ENCODE measurements at places on chromosomes 6 and 20.

- peak; percentile 64 for DNase-seq
These were observed 252.8 kb downstream of the CDH26 start for GRCh38 chr20:60210779-60211617.

- no peak for DNase-seq
These were observed 533 bp upstream of the RSPO3 start for GRCh38 chr6:127117979-127118297.

- no peak for DNase-seq
These were observed 46.3 kb upstream of the IYD start for GRCh38 chr6:150322466-150322871.

GRCh38 chr6:163260911-163261310 is 153.6 kb upstream of the QKI start:
- DNase-seq = no peak

DNA sequence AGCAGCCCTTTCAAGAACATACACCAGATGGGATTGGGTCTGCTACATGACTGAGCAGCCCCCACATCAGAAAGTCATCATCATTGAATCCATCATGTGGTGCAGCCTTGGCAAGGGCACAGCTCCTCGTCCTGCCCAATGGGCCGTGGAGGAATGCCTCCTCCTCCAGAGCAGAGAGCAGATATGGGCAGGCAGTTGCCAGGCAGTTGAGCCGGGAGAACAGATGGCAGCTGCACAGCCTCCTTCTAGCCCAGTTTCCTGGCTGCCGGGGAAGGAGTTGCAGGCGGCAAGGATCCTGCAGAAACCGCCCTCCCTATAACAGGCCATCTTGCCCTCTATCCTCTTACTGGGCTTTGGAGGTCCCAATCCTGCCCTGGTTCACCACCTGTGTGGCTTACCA is 11.9 kb upstream of the ZFAND3 start:
- DNase-seq = no peak

DNA sequence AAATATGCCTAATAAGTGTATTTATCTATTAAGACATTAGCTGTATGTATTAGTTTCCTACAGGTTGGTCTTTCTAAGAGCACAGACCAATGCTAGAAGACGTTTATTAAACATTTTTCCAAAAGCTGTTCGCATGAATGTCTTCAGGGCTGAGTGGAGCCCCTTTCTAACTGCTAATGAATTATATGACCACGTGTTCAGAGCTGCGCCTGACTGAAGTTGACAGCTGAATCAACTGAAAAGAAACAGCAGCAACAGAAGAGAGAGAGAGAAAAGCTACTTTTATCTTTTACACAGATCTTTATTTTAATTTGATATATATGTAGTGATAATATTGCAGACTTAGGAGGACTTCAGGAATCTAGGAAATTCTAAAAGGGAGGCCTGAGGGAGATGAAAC is 75.2 kb upstream of the ARID1B start:
- DNase-seq = no peak

DNA sequence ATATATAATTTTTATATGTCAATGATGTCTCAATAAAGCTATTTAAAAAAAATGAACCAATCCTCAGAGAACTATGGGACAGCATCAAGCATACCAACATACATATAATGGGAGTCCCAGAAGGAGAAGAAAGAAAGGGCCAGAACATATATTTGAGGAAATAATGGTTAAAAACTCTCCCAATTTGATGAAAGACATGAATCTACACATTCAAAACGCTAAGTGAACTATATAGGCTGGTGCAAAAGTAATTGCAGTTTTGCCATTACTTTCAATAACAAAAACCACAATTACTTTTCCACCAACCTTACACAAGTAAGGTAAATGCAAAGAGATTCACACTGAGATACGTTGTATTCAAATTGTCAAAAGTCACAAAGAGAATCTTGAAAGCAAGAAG is 43.4 kb downstream of the ZNF133 start:
- no peak for DNase-seq

DNA sequence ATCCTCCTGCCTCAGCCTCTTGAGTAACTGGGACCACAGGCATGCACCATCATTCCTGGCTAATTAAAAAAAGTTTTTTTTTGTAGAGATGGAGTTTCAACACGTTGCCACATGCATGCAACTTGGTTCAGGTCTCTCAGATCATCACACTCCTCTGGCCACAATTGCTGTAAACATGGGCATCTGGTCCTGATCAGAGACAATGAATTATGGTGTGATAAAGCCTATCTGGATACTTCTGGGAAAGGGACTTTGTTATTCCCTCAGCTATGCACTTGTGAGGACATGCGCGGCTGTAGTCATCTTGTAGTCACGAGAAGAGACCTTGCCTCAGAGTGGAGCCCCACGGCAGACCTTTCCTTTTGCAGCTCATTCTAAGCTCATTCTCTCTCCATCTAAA is 210.9 kb upstream of the ZFP64 start:
- DNase-seq = no peak

- DNase-seq = no peak
These were observed 89.8 kb upstream of the PAX1 start for GRCh38 chr20:21615617-21616080.

GRCh38 chr20:43187476-43188233 is 2.1 kb downstream of the PTPRT start:
- peak; percentile 2 for DNase-seq

GRCh38 chr6:44921798-44922197 is 406.3 kb upstream of the RUNX2 start:
- no peak for DNase-seq

- DNase-seq = no peak
These were observed 43.5 kb downstream of the ZFAND3 start for GRCh38 chr6:37862992-37863391.

DNA sequence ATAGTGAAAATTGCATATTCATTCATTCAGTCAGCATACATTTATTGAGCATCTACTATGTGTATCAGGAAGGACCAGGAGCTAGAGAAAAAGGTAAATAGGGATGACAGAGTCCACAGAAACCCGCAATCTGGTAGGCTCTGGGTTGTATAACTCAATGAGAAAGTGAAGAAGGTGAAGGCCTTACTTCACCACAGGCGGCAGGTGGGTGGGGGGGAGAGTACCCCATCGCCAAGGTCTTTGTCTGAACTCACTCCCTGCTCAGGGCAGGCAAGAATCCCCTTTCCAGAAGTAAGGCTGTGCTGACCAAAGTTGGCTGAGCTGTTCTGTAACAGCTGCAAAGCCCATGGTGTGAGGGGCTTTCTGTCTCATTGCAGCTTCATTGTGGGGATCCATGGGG is 81.3 kb downstream of the CDH26 start:
- DNase-seq = no peak

DNA sequence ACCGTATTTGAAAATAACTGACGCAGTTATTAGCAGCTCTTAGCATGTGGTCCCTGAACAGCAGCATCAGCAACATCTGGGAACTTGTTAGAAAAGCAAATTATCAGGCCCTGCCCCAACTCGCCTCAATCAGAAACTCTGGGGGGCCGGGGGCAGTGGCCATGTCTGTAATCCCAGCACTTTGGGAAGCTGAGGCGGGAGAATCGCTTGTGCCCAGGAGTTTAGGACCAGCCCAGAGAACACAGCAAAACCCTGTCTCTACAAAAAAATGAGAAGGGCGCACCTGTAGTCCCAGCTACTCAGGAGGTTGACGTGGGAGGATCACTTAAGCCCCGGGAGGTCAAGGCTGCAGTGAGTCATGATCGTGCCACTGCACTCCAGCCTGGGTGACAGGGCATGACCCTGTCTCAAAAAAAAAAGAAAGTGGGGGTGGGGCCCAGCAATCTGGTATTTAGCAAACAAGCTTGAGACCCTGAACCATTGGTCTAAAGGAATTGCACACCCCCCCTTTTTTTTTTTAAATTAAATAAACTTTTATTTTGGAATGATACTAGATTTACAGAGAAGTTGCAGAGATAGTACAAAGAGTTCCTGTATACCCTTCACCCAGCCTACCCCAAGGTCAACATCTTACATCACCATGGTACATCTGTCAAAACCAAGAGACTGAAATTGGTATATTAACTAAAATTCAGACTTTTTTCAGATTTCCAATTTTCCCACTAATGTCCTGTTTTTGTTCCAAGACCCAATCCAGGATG is 6.7 kb downstream of the SRXN1 start:
- DNase-seq = no peak

DNA sequence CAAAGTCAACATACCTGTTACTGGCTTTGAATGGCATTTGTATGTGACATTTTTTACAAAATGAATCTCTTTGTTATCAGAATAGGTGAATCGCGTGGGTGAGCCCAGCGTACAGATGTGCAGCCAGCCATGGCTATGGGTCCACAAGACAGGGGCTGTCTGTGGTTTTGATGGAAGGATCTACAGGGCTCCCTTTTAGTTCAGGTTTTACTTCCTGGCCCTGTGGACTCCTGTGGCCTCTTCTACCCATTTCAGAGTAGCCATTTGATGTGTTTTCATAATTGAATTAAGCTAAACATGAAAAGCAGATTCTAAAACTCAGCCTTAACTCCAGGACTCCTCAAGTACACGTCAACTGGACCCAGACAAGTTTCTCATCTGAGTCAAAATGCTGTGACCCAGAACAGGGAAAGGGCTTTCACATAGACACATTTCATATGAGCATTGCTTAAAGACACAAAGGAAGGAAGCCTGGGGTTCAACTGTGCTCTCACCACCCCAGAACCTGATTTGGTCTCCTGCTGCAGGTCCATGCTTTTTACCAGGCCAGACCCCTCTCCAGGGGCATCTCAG is 105.3 kb upstream of the NAA20 start:
- no peak for DNase-seq

DNA sequence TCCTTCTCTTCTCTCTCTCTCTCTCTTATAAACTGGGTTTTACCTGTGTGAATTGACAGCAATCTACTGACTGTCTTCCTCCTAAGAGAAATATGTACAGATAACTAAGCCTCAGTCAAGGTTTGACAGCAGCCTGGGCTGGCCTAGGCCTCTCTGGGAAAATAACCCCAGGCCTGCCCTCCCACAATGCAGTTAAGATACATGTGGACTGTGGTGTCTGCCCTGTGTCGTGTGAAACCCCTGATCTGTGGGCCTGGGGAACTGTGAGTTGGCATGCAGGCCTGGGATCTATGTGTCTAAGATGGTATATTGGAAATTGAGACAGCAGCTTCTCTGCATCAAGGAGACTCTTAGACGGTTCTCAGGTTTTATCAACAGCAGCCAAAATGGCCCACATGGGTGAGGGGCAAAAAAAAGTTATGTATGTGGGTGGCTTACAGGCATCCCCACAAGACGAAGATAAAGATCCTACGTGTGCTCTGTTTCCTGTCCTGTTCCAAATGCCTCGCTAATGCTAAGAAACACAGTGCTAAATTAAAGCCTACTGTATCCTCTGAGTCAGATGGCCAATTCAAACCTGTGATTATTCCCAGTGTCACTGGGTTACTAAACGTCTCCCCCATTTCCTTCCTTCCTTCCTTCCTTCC is 19.0 kb downstream of the LRFN2 start:
- DNase-seq = no peak

DNA sequence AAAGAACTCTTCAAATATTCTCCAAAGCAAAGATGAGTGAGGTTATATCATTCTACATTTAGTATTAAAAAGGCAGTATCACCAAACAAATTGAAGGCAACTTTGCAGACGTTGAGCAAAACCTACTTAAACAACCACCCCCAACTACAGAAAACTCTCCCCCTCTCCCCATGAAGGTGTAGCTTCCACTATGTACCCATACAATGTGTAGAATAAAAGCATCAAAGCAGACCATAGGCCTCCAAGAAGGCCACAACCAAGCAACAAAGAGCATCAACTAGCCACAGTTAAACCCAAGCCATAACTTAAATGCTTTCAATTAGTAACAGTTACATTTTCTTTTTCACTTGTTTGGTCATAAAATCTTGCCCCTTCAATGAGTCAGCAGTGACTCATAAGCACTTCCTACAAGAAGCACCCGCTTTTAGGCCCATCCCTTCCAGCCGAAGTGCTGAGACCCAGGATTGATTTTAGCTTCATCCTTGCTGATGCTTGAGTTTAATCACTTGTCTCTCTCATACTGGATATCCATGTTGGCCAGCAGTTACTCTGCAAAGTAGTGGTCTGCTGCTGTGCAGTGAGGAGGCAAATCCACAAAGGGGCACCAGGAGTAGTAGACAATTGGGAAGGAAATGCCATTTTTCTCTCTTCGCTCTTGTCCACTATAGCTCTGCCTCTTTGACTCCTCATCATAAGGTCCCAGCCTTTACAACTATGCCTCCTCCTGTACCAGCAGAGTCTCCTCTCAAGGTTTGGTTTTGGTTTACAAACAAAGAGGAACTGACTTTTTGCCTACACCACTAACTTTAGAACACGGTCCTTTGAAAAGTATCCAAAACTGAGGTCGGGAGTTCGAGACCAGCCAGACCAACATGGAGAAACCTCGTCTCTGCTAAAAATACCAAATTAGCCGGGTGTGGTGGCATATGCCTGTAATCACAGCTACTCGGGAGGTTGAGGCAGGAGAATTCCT is 8.4 kb upstream of the NUP153 start:
- peak; percentile 88 for DNase-seq

GRCh38 chr6:91860541-91861335 is 1273.9 kb upstream of the MAP3K7 start:
- DNase-seq = no peak

- no peak for DNase-seq
These were observed 68.5 kb upstream of the ARMH2 start for GRCh38 chr6:24867104-24867703.

DNA sequence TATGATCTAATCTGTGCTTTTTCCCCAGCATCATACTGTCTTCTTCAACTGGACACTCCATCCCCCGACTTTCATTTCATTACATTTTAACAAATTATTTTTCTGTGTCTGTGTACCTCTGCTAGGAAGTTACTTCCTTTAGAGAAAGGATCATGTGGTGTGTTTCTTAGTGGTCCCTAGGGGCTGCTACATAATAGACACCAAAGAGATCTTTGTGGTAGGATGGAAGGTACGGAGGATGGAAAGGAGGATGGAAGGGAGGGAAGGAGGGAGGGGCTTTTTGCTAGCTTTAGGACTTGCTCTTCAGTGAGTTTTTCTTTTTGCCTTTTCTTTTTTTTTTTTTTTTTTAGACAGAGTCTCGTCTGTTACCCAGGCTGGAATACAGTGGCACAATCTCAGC is 95.7 kb downstream of the TNFAIP3 start:
- DNase-seq = no peak

- DNase-seq = no peak
These were observed 7.4 kb downstream of the ECT2L start for GRCh38 chr6:138803331-138803730.
